Hematopoietic multipotent progenitor cell treated with erythropoietin and hydrocortisone succinate and interleukin-3 and kit ligand, for 6 days (in vitro differentiated cells): ENCODE measurements at places on chromosomes 13 and 19.

DNA sequence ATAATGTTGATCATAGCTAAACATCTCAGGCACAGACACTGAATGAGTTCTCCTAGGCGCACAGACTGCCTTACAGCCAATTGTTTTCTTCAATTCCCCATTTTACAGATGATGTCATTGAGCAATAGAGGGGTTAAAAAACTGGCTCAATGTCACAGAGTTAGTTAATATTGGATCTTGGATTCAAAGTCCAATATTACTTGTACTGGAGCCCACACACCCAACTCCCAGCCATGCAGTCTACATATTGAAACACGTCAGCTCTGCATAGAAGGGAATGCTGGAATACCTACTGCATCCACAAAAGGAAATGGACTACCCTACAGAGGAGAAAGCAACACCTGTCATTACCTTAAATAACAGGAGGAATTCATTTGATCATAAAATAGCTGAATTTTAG is 76.1 kb upstream of the SLC15A1 start:
- DNase-seq, result no peak

DNA sequence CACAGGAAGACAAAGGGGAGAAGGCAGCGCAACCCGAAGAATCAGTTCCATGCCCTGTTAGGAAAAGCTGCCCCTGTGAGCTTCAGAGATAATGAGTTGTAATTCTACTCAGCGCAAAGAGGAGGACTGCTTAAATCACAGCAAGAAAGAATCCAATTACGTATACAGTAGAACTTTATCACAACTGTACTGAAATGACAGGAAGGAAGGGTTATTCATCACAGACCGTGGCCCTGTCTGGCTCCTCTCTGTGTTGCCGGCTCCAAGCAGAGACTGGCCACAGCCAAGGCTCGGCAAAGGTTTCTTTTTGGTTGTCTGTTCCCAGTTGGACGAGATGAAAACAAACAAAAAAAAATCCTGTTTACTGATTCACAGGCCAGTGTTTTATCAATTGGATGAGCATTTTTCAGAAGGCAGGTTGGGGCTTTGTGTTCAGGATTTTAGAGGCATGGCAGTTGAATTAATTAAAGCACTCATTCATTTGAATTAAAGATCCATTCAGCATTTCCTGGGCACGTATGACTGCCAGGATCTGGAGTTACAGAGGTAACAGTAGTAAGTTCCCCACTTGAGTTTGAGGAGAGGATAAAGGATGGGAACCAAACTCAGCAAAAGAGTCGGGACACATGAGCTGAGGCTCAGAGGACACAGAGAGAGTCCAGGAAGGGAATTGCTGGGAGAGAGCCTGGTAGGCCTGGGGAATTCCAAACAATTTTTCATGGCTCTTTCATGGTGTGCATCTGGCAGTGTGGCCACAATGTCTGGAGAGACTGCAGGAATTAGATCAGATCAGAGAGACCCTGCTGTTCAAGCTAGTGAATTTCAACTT is 341.0 kb downstream of the DNAJC15 start:
- DNase-seq, result no peak

DNA sequence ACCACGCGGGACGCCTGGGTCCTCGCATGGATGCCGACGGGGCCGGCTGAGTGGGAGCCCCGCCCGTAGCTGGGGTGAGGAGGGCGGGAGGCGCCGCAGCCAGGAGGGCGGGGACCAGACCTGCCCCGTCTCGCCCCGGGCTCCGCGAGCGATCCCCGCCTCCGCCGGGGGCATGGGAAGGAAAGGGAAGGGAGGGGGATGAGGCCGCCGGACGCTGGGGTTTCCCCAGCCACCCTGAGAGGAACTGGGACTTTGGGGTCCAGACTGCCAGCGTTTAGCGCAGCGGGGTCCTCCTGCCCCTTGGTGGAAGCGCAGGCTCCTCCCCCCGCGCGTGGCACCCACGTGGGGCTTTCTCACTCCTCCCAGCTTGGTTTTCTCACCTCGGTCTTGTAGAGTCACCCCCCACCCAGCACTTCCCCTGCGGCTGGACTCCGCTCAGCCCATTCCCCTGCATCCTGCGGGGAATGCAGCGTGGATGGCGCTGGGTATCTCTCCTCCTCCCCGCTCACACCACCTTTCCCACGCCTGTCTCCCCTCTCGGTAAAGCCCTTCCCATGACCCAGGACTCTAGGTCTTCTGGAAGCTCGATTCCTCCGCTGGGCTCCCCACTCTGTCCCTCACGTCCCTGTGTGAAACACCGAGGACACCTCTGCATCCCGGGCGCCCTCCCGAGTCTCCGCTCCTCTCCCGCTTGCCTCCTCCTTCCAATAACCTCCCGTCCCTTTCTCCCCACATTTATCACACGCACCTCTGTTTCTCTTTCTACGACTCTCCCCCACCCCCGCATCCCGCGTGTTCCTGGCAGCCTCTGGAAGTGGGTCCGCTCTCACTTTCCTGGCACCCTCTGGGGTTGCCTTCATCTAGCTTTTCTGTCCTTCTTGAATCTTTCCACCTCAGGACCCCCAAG is 2.1 kb downstream of the TGFB1 start:
- DNase-seq, result peak; percentile 82

GRCh38 chr13:27383104-27383921 is 41.1 kb upstream of the GTF3A start:
- DNase-seq, result no peak

DNA sequence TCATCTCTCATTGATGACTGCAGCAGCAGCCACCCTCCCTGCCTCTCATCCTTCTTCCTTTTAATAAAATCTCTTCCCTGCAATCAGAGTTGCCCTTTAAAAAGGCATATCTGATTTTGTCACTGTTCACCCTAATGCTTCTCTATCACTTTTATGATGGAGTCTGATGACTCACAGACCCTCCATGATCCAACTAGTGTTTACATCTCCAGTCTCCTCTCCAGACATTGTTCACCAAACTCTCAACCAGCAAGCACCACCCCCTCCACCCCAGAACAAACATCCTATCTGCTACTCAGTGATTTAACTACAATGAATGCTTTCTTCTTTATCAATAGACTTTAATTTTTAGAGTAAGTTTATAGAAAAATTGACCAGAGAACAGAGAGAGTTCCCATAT is 59.5 kb downstream of the TNFSF11 start:
- no peak for DNase-seq

DNA sequence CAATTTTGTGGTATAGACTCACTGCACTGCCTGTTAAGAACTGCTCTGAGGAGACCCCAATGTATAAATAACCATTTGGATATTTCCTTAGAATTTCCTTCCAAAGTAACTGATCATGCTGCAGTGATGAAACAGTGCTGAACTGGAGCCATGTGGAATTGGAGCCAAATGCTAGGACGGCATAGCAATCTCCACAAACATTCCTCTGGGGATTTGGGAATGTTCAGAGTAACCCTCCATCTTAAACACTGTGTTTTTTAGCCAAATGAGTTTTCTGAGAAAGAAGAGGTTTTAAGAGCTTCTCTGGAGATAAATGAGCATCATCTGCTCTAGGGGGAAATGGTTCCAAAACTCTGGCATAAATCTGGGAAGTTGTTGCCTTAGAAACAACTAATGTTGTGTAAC is 98.2 kb downstream of the OLFM4 start:
- DNase-seq, result no peak

DNA sequence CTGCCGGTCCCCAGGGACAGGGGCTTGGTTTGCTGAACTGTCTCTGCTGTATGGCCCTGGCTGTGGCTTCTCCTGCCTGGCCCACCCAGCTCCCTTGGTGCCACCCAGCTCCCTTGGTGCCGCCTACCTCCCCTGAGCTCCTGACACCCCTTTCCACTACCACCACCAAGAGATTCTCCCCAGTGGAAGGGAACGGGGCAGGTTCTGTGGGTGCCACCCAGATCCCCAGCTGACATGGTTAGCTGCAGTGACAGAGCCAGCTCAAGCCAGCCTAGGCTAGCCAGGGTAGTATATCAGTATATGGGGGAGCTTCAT is 28.5 kb upstream of the POP4 start:
- DNase-seq, result no peak

DNA sequence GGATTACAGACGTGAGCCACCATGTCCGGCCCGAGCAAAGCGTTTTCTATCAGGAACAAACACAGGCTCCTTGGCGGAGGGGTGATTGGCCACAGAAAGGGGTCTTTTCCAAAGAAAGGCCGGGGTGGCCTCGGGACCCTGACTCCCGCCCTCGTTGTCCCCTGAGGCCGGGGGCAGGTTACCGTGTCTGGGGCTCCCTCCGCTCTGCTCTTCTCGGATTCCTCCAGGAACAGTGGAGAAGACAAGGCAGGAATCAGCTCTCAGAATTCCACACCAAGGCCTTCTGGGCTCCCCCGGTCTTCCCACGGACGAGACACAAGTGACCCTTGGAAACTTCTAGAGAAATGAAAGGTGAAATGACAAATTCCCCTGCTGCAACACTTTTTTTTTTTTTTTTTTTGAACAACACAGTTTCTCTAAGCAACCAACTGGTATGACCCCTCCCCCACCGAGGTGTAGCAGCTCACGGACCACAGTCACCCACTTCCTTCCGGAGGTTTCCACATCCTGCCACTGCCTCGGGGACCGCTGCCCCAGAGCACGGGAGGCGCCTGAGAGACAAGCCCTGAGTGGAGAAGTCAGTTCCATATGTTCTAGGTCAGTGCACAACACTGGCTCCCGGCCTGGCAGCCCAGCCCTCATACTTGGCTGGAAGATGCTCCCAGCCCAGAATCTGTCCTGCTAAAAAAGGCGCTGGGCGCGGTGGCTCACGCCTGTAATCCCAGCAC is 11.0 kb downstream of the MOB3A start:
- peak; percentile 96 for DNase-seq

DNA sequence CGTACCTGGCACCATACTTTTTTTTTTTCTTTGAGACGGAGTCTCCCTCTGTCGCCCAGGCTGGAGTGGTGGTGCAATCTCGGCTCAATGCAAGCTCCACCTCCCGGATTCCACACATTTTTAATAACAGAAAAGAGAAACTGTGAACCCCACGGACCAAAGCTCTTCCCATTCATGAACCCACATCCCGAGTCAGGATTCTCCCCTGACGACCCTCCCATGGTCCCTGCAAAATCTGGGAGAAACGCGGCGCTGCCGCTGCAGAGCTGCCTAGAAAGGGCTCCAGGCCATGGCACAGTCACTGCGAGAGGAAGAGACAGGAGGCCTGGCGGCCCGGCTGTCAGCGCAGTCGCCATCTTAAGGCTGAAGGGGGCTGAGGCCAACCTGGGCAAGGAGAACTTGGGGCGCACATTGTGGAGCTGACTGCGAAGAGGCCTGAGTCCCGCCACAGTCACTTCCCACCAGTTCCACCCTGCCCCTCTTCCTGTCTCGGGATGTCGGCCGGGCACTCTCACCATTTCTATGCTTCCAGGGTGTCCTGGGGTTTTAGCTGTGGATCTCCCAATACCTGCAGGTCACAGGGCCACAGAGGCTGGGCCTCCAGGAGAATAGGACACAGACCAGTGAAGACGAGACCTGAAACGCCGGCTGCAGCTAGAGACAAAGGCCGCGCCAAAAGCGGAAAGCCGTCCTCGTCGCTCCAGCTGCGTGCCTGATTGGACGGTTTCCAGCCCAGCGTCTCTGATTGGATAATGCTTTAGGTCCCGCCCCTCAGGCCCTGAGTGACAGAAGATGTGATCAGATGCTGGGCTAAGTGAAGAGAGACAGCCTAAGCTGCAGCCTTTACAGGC is 71.0 kb downstream of the ZNF486 start:
- peak; percentile 74 for DNase-seq

DNA sequence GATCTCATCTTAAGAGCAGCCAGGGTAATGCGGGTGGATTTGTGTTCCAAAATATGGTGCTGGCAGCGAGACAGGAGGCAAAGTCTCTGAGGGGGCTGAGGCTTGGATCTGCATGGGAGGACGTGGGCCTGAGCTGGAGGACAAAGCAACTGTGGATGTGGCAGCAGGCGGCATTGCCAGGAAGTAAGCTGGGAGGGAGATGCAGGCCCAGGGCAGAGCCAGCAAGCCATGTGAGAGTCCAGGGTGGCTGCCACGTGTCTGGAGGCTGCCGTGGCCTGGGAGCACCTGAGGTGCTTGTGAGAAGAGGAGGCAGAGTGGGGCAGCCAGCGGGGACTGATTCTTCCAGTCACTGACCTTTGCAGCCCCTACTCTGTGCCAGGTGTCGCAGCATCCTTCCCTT is 52.0 kb downstream of the DPF1 start:
- no peak for DNase-seq

DNA sequence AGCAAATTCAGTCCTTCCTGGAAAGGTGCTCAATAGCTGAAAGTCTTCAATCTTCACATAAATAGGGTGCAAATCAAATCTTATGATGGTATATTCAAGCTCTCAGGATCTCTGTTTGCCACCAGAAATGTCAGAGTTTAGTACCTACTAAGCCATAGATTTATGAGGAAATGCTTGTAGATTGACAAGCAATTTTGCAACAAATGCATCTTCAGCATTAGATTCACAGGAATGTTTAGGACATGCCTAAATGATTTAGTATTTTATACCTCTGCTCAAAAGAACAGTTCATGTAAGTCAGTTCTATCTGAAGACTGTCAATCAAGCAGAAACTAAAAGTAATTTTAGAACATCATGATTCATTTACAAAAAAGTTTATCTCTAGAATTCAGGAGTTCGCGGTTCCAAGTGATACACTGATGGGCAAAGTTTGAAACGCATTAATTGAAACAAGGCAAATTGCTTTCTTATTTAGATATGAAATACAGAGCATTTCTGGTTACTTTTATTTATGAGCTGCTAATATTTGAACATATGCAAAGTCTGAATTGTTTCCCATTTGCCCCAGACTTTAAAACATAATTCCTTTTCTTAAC is 65.7 kb downstream of the DACH1 start:
- peak; percentile 46 for DNase-seq

DNA sequence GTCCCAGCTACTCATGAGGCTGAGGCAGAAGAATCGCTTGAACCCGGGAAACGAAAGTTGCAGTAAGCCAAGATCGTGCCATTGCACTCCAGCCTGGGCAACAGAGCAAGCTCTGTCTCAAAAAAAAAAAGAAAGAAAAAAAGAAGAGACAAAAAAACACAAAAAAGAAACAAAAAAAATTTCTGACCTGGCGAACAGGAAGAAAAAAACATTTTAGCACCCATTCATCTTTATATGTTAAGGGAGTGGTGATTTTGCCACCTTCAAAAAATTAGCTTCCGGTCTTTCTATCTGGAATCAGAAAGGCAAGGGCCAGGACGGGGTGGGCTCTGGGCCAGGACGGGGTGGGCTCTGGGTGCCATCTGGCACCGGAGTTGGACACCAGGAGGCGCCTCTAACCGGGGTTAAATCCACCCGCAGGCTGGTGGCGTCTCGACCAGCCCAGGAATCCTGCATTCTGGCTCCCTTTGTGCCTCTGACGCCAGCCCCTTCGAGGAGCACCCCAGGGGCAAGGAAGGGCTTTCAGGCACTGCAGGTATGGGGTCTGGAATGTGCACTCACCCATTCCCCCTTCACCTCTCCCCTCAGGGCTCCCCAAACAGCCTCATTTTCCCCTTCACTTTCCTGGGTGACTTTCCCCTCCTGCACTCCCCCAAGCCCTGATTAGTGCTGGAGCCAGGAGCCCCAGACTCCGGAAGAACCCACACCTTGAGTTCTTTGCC is 10.4 kb upstream of the ZSWIM4 start:
- DNase-seq, result peak; percentile 85

- DNase-seq, result no peak
Observed at GRCh38 chr19:4086411-4086867, 19.7 kb upstream of the ZBTB7A start.

- DNase-seq, result peak; percentile 50
Observed at GRCh38 chr19:15324791-15325519, 7.4 kb downstream of the BRD4 start.
